GM23338 (cell line): ENCODE measurements at places on chromosomes 2 and 18.

DNA sequence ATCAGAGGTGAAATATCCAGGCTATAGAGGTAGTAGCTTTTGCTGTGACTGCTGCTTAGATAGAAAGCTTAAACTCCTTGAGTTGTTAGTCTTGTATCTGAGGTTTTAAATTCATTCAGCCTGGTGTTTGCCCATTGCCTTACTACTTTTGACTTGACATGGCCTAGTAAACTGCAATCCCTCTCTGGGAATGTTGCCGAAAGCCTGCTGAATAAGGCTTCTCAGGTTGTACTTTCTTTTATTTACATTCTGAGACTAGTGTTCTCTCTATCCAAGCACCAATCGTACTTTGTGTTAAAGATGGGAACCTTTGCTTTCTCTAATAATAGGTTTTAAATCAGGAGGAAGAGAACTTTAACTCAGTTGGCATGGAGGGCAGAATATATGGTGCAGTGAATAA is 357.6 kb upstream of the CWC22 start:
- no peak for DNase-seq

GRCh38 chr2:16407358-16407757 is 258.3 kb downstream of the CYRIA start:
- DNase-seq, result no peak

DNA sequence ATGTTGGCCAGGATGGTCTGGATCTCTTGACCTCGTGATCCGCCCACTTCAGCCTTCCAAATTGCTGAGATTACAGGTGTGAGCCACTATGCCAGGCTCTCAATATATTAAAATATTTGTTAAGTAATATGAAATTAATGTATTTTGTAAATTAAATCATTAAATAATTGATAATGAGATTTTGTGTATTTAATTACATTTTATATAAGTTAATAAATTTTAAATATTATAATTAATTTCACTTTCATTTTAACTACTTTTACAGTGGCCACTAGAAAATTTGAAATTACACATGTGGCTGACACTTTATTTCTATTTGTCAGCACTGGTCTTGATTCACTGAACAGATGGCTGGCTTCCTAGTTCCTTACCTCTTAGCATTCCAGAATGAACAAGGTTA is 102.6 kb downstream of the DPP10 start:
- no peak for DNase-seq

- DNase-seq, result peak; percentile 42
Measured at GRCh38 chr2:174827371-174828369, 63.4 kb upstream of the CHRNA1 start.

DNA sequence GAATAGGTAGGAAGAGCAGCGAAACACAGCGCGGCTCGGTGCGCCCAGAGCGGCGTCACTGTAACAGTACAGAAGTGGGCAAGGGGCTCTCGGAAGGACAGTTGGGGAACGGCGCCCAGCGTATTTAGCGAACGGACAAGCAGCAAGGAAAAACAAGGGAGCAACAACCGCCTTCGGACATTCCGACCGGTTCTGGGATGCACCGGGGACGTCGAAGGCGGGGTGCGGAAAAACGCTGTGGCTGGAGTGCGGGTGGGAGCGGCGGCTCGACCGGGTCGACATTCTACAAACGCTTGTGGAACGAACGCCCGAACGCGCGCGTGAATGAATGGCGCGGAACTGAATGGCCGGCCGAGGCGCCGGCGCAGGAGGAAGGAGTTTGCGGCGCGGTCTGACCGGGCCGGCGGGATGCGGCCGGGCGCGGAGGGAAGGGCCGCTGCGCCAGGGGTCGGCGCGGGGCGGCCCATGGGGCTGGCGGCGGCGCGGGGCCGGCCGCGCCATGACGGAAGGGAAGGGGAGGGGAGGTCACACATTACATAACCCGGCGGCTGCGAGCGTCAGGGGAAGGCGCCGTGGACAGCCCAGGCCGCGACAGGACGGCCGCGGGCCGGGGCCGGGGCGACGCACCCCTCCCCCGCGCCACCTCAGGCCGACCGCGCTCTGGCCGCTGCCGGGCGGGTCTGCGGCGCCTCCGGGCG is 605 bp downstream of the REV1 start:
- DNase-seq, result peak; percentile 62

GRCh38 chr18:79169958-79170555 is 100.9 kb downstream of the ATP9B start:
- DNase-seq, result no peak

GRCh38 chr18:31857526-31858106 is 85.3 kb downstream of the TRAPPC8 start:
- DNase-seq, result no peak

DNA sequence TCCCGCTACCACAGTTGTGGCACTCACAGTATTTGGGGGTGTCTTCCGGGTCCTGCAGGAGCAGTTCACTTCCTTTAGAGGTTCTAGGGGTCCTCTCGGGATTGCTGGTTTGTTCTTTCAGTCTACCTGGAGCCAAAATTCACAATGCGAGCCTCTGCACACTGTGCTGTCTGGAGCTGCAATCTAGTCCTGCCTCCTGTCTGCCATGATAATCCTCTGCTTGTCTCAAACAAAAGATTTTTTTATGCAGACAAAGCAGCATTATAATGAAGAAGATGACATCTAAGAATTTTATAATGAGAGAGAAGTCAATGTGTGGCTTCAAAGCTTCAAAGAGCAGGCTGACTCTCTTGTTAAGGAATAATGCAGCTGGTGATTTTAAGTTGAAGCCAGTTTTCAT is 975.1 kb upstream of the GYPC start:
- DNase-seq, result no peak

- DNase-seq, result no peak
Measured at GRCh38 chr2:80403081-80403480, 98.5 kb upstream of the LRRTM1 start.

- no peak for DNase-seq
Measured at GRCh38 chr2:227132986-227133385, 31.0 kb downstream of the COL4A4 start.

- no peak for DNase-seq
Measured at GRCh38 chr18:69127873-69128500, 272.7 kb upstream of the DOK6 start.

- no peak for DNase-seq
Measured at GRCh38 chr2:128271911-128272600, 46.6 kb downstream of the HS6ST1 start.

DNA sequence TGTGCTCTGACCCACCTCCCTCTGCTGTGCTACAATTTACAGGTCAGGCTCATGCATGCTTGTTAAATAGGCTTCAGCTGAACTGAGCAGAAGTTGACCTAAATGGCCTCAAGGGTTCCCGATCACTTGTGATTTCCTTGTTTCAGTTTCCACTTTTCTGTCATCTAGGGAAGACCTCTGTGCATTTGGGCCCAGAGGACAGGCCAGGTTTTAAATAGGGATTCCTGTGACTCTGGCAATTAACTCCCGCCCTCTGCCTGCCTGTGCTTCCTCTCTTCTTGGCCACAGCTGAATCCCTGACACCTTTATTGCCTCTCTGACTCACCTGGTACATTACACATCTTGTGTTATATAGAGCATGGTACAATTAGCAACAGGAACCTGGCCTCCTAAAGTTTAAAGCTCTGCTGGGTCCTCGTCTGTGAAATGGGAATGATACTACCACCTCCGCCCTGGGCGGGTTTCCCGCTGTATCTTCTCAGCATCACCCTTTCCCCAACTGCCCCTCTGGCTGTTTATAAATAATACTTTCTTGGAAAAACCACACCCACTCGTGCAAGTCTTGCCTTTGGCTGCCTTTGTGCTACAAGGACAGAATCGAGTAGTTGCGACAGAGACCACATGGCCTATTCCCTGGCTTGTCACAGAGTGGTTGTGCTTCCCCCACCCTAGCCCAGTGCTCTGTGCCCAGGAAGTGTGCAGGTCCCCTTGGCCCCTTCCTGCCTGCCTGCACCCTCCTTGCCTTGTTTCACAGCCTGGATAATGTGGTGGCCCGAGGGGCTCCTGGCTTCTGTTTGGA is 7.9 kb downstream of the CABLES1 start:
- no peak for DNase-seq

DNA sequence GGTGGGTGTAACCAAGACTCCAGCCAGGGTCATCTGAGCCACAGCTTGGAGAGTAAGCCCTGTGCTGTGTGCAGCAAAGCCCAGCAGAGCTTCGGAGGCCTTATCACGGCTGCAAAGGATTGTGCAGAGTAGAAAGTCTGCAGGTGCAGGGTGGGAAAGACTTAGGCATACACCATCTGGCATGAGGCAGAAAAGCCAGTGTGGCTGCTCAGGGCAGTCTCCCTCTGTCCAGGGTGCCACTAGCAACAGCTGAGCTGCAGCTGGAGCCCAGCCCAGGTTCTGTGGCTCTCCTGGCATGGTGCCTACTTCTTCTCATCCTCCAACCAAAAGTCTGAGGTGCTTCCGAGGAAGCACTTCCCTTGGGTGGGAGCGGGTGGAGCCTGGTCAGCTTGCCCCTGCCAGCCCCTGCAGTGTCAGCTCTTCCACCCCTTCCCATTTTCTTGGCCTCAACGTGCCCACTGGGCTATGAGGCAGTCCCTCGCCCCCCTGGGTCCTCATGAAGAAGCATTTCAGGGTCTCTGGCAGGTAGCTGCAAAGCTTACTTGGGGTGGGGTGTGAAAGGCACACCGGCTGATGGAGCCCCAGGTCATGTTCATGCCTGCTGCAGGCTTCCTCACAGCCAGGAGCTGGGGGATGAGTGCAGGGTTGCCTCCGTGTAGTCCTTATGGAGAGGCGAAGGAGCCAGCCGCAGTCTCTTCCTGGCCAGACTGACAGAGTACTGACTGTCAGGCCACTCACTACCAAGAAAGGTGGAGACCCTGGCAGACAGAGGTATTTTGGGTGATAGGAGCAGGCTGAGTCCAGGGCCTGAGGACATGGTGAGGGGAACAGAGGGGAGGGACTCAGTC is 4.8 kb downstream of the AMER3 start:
- DNase-seq, result no peak

DNA sequence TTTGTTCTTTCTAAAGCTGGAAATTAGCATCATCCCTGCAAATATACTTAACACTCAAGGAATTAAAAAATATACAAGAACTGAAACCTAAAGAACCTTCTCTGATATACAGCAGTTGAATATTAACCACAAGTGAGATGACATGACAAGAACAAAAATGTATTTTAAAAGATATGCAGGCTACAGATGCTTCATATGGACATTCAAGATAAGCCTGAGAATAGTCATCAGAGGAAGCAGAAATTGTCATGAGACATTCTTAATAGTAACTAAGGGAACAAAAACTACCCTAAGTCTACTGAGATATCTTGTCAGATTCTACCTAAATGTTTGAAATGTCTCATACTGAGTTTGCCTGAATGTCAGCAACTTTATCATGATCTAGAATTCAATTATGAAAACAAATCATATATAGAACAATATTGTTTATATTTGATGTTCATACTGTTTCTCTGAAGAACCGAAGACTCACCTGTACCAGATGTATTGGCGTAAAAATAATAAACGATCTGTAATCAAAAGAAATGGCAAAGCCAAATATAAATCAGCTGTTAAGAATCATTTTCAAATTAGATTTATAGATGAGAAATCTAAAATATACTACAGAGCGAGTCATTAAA is 4.7 kb downstream of the NBAS start:
- DNase-seq, result no peak

- no peak for DNase-seq
Measured at GRCh38 chr2:107018366-107018765, 132.4 kb upstream of the ST6GAL2 start.

DNA sequence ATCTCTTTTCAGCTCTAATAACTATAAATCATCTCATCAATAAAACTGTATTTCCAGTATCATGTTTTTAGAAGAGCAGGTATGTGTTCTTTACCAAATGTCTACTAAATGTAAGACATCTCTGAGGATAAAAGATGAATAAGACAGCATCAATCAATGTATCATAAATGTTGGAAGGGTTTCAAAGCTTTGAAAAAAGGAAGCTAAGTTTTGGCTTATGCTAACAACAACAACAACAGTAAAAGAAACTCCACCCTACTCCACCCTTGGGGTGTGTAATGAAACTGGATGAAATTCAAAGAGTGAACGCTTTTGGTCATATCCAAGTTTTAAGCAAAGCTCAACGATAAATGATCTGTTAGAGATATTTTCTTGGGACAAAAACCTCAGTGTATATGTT is 17.1 kb downstream of the PRKD3 start:
- no peak for DNase-seq

GRCh38 chr2:84807063-84807485 is 73.8 kb downstream of the TRABD2A start:
- no peak for DNase-seq

- no peak for DNase-seq
Measured at GRCh38 chr2:144936442-144936841, 416.5 kb upstream of the ZEB2 start.

- no peak for DNase-seq
Measured at GRCh38 chr2:24806661-24807036, 13.4 kb downstream of the CENPO start.

DNA sequence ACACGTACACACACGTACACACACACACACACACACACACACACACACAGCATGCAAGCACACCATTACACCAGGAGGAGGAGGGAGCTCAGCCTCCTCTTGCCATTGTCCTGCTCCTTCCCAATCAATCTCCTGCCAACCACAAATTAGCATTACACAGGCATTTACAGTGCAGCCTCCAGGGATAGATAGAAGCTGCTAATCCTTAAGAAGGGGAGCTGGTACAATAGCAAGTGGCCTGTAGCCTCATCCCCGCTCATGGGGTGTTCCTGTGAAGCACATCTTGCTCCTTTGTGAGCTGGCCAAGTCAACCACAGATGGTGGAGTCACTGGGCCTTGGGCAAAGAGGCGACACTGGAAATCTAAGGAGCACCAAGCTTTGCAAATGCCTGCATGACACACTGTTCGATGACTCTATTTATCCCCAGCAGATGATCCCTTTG is 110.3 kb upstream of the PKDCC start:
- DNase-seq, result peak; percentile 80

DNA sequence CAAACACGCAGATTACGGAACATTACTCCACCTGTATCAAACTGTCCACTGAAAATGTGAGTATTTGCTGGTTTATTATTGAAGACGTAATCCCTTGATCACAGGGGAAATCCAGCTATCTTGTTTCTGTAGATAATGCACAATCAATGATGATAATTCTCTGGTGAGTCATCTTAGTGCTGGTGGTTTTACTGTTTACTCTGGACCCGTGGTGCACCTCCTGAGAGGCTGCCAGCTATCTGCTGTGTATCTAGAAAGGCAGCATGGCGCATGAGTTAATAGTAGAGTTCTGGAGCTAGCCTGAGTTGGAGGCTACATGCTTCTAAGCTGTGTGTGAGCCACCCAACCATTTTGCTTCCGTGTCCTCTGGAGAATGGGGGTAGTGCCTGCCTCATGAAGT is 6.5 kb downstream of the NCAPH start:
- DNase-seq, result no peak

GRCh38 chr2:225994748-225995405 is 595.4 kb downstream of the NYAP2 start:
- no peak for DNase-seq

- peak; percentile 72 for DNase-seq
Measured at GRCh38 chr18:58221060-58221725, 177.2 kb downstream of the NEDD4L start.

DNA sequence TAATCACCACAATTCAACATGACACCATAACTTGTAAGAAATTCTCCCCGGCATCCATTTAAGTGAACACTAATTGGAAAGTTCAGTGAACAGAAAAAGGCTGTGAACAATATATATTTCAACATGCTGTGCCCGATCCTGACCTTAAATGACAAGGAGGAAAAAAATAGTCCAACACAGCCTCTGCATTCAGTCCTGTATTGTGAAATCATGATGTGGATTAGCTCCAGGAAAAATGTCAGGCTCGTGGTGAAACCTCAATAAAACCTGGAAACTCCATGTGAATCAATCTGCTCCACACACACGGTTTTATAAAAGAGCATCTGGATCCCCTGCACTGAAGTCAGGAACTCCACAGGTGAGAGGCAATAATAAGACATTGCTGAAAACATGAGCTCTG is 145.4 kb upstream of the SPOPL start:
- no peak for DNase-seq

- DNase-seq, result no peak
Measured at GRCh38 chr2:86416146-86416545, 25.0 kb upstream of the KDM3A start.
